ENCODE measurements at places on chromosomes 3 and 15. TPM values are rescaled to one million over a fixed set of nuclear protein-coding genes. Genes with fewer than 3 reads are reported as not detected.
A peak's percentile ranks its signal among the peaks of the same experiment; 100 is the strongest.

- no peak for DNase-seq
Observed at GRCh38 chr3:71183549-71183948, 400.0 kb downstream of the FOXP1 start.

GRCh38 chr3:42846685-42847522 lies 28.8 kb downstream of the CYP8B1 start:
- no peak for DNase-seq

DNA sequence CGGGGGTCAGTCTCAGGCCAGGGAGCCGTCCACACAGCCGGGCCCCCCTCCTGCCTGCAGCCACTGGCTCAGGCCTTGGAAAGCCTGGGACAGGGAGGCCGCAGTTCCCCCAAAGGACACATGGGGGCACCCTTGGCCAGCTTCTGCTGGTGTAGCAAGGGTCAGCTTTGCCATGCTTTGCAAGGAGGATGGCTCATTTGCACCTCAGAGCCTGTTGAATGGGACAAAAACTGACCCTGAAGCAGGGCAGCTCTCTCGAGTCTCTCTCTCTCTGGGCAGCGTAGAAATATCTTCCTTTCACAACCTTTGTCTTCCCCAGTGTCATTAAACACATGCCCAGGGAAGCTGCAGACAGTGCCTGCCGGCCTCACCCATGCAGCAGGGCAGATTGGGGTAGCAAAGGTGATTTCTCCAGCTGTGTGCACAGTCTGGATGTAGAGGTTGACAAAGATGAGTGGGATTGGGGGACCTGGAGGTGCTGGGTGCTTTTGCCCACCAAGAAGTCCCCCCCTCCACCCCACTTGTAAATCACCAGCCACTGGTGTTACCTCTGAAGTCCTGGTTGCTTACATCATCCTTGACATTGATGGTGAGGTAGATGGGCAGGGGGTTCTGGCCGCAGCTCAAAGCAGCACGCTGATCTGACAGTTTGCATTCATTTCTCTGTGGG lies 17.4 kb upstream of the EHD4 start:
- peak; percentile 79 for DNase-seq

The IL17RB gene
- not detected for total RNA-seq

The IGSF11 gene
- 66.5 TPM for total RNA-seq

The C3orf20 gene
- total RNA-seq = not detected
